ENCODE measurements at places on chromosomes 2 and 18.

- DNase-seq: no peak
Observed at GRCh38 chr2:237389831-237390230, 24.1 kb downstream of the COL6A3 start.

- no peak for DNase-seq
Observed at GRCh38 chr2:180412219-180412618, 405.1 kb upstream of the CWC22 start.

- DNase-seq: no peak
Observed at GRCh38 chr18:11064727-11065460, 84.5 kb downstream of the PIEZO2 start.

DNA sequence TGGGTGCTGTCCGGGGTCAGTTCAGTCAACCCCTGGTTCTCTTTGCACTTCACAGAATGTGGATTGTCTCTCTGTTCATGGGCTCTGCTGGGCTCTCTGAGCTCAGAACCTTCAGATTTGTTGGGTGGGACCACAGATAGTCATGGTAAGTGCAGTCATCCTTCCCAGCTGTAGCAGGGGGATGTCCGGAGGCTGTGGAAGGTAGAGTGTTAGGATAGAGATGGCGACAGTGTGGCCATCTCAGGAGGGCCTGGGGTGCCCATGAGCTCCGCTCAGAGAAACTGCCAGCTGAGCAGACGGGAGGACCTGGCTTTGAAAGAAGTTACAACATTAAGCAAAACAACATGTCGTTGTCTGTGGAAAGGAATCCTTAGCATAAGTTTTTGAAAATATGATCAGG is 149.8 kb downstream of the FAM210A start:
- DNase-seq: no peak

GRCh38 chr2:170144761-170145160 is 33.2 kb upstream of the MYO3B start:
- no peak for DNase-seq

- no peak for DNase-seq
Observed at GRCh38 chr2:54551123-54551756, 95.1 kb downstream of the SPTBN1 start.

DNA sequence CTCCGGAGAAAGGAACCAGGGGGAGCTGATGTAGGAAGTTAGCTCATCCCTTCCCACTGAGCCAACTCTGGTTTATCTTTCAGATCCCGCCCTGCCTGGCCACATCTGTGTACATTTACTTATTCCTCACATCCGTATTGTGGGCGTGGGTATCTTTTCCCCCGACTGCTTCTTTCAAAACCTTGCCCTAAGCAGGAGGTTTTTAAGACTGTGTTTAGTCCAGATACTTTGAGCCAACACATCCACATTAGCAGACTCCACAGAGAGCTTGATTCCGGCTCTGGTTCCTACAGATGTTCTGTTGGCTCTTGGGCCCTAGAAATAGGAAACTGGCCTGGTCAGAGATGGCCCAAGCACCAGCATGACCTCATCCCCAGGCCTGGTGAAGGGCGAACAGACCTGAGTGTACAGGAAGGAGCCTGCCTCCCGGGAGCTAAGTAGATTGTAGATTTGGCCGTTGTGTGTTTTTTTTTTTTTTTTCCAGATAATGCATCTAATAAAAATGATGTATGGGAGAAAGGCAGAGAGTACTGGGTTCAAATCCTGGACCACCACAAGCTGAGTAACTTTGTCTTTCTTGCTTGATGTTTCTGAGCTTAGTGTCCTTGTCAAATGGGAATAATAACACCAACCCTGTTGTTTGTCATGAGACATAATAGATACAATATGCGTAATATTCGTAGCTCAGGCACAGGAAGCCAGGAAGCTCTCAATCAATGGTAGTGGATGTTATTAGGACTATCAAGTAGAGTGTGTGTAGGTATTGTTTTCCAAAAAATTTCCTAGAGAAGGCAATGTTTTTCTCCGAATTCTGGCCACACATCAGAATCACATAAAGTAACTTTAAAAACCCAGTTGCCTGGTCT is 92.3 kb downstream of the PRKCE start:
- DNase-seq: peak; percentile 65

DNA sequence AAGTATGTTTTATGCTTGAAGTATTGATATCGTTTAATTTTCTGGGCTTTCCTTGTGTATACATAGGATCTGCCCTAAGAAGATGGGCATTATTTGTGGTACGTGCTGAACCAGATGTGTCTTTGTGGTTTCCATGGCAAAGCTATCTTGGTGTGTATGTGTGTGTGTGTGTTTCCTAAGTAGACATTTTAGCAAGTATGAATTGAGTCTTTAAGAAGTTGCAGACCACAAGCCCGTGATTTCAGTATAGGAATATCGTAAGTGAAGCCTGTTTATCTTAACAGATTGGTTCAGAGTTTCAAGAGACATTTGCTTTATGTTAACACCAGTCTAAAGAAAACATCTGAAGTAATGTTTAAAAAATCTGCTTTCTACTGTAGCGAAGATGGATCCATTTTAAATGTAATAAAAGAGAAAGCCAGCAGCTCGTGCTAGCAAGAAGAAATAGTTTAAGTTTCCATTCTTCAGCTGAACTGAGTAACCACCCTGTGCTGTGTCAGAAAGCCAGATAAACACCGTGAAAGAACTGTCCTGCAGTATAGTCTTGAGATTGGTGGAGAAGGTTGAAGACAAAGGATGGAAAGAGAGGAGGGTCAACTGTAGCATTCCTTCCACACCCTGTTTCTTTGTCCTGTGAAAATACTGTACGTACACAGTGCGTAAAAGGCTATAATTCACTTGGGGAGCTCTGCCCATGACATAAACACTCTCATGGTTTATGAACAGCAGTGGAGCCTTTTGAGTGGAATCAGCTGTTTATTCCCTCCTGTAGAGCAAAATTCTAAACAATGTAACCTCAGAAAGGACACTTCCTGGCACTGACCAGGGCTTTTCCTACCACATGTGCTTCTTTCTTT is 91.9 kb upstream of the FOSL2 start:
- peak; percentile 80 for DNase-seq

DNA sequence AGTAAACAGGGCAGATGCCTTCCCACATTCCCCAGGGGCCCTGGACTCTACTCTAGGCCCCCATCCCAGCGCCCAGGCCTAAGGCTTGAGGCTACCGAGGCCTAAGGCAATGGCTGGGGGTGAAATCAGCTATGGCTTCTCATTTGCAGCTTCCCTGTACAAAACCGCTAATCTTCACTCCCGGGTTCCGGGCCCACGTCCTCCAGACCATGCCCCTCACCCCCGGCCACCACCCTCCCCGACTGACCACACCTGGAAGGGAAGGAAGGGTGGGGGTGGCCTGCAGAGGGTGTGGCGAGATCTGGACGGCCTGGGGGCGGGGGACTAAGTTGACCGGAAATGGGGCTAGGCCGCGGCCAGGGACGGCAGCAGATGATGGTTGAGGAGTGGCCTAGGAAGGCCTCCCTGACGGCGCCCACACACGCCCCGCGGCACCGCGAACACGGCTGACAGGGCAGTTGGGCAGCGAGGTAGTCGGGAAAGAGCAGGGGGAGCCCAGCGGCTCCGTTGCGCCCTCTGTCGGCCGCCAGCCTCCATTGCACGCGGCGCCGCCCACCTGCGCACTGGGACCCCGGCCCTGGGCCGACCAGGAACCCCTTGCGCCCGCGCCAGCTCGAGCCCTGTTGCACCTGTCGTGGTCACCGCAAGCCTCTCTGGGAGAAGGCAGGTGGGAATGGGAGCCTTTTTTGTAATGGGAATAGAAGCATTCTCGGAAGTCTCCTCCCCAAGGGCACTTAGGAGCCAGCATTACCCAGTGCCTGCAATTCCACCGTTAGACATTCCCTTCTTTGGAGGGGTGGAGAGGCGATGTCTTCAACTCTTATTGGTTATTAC is 117.1 kb upstream of the STPG4 start:
- DNase-seq: no peak

DNA sequence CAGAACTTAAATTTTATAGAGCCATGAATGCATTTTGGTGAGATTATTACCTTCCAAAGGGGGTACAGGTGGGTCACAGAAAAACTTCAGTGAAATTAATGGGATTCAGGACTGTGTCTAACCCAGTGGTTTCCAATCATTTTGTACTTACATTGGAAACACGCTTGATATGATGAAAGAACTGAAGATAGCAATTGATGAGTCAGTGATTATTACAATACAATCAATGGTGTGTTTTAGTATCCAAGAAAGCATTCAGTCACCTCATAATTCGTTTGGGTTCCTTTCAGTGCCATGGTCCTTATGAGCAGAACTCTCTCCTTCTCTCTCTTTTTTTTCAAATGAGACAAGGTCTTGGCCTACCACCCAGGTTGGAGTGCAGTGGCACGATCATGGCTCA is 66.5 kb upstream of the IGFBP5 start:
- no peak for DNase-seq

- DNase-seq: no peak
Observed at GRCh38 chr2:69716555-69717120, 25.3 kb upstream of the ANXA4 start.

GRCh38 chr2:1837022-1837421 is 92.7 kb upstream of the PXDN start:
- no peak for DNase-seq

DNA sequence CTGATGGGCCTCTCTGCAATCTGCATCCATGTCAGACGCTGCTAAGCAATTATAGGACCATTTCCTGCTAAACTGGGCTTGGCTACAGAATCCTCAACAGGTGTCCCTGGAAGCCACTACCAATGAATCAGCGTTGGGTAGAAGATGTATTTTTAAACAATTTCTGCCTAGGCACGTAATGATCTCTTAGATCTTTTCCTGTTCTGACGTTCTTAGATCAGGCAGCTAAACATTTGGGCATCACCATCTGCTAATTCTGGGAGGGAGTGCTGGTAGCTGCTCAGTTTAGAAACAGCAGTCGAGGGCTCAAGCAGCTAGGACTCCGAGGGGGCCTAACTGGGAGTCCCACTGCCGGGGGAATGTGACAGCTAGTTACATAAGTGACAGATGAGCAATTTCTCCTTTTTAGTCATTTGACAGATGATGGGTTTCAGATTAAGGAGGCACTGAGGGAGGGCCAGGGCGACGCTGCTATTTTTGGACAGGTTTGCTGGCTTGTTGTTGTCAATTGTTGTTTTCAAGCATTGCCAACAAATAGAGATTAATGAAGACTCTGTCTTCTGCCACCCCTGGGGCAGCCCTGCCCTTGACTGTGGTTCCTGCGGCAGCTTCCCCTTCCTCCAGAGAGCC is 92.7 kb downstream of the MRO start:
- DNase-seq: no peak

DNA sequence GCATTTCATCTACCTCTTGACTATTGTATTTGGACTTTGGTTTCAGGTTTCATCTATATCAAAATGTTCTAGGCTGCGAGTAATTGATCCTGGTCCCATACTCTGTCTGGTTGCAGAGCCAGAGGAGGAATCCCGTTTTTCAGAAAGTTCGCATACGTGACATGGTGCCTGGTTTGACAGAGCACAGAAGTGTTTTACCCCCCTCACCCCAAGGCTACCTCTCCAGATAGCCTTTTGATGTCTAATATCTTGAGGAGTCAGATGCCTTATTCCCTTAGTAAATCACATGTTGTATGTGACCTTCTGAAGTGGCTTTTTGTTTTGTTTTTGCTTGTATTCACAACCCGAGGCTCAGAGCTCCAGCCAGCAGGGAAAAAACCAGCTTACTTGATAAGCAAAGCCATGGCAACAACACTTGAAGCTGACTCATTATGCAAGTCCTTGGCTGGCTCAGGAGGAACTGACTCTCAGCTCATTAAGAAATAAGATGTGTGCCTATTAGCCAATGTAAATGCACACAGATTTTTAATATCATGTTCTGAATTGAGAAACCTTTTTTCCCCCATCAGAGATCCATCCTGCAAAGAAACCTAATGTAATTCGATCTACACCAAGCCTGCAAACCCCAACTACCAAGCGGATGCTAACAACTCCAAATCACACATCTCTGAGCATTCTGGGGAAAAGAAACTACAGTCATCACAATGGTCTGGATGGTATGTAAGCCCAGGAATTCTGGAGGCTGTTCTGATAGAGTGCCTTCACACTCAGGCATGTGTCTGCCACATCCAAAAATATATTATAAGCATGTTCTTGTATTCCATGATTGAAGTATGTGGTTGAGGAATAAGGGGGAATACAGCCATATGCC is 41.4 kb downstream of the OXER1 start:
- peak; percentile 37 for DNase-seq

DNA sequence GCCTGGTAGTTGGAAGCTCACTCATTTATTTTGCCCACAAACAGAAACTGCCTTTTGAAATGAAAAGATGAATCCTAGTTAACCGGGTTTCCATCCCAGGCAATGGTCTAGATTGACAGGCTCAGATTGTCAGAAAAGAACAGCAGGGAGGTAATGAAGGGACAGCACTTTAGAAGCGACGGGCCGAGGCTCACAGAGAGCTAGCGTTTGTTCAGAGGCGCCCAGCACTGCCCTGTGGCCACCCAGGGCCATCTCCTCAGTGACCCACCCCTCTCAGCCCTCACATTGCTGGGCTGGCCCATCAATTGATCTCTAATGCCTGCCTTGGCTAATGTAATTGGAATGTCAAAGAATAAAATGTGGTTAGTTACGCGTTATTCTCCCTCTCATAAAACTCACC is 304.8 kb downstream of the CDCA7 start:
- no peak for DNase-seq

DNA sequence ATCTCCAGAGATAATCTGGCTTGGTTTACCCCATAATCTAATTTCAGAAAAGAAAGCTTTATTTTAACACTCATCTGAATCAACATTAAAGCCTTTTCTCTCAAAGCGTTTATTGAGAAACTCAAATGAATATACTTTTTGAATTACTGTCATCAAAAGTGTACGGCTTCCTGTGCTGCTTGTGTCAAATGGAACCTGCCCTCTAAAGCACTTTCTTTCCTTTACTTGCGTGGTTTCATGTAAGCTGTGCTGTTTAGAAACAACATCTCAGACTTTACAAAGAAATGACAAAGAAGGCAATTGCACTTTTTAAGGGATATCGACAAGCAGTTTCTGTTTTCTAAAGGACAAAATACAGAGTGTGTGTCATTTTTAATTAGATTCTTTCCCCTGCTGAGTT is 35.1 kb downstream of the CYBRD1 start:
- DNase-seq: no peak

GRCh38 chr2:70957798-70958197 is 20.6 kb upstream of the ANKRD53 start:
- DNase-seq: no peak

- no peak for DNase-seq
Observed at GRCh38 chr2:138329591-138329990, 172.0 kb upstream of the SPOPL start.

- no peak for DNase-seq
Observed at GRCh38 chr2:8144131-8144631, 537.7 kb upstream of the ID2 start.

DNA sequence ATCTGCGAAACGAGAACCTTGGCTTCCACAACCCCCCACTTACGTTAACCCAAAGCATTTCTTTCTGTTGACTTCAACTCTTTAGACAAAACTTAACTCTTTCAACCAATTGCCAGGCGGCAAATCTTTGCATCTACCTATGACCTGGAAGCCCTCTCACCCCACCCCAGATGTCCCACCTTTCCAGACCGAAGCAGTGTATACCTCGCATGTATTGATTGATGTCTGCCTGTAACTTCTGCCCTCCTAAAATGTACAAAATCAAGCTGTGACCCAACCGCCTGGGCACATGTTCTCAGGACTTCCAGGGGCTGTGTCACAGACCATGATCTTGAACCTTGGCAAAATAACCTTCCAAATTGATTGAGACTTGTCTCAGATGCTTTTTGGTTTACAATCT is 12.3 kb downstream of the AQP12B start:
- DNase-seq: no peak

- no peak for DNase-seq
Observed at GRCh38 chr2:207184348-207184747, 18.6 kb upstream of the KLF7 start.

Measured in fibroblast of skin of left quadriceps (primary cell).